ENCODE measurements at places on chromosomes 13 and 19.

- H3K4me1 ChIP-seq = peaks cover 36% of the 10 kb centered on the region
- no peaks in the 10 kb centered on the region for H3K36me3 ChIP-seq
- DNase-seq = peak; percentile 67
- no peak overlapping the region for H3K4me3 ChIP-seq
Observed at GRCh38 chr19:38049105-38049649, 142.2 kb downstream of the SIPA1L3 start.

DNA sequence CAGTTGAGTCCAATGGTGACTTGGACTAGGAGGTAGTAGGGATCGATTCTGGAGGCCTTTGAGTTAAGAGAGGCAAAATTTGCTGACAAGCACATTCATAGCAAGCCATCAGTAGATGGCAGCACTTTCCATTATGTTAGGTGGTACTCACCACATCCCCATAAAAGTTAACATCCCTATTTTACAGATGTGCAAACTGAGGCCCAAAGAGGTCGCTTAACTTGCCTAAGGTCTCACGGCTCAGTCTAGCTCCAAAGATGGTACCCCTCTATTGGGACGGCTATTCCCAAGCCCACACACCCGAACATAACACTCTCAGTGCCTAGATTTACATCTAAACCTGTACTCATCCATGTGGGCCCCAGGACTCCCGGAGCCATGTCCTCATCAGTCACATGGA, 21.5 kb upstream of the FOSB start:
- no peak overlapping the region for H3K27ac ChIP-seq
- peaks cover 20% of the 10 kb centered on the region for H3K4me1 ChIP-seq
- no peaks in the 10 kb centered on the region for H3K36me3 ChIP-seq

DNA sequence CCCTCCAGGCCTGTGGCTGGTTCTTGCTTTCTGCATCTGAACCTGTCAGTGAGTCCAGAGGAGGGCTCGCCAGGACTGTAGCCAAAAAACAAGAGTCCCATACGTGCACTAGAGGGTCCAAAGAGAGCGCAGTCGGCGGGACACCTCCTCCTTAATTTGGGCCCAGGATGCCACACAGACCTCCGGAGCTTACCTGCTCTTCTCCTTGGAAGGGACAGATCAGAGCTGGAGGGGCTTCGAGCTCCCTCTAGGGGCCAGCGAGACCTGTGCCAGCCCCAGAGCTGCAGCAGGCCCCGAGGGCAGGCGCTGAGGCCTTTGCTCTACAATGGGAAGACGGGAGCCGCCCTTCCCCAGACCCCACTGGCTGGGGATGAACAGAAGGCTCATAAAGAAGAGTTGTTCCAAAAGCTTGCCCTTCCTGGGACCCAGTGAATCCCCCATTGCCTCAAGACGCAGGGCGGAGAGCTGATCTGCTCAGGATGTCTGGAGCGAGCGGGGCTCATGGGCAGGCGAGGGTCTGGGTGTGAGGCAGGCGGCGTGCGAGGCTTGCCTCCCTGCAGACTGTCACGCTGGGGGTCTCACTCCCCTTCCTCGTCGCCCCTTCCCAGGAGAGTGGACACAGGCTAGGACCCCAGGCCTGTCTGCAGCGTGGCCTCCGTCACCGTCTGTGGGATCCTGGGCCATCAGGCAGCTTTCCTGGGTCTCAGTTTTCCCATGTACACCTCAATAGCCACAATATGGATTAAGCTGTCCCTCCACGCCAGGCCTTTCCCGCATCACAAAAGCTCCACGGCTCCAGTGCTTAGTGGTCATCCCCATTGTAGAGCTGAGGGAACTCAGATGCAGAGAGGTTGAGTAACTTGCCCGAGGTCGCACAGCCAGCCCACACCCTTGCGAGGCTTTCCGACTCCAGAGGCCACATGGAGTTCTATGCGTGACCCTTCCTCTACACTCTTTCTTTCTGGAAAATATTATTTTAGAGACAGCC, 46.9 kb upstream of the VSTM2B start:
- H3K27ac ChIP-seq = no peak overlapping the region
- H3K4me3 ChIP-seq = no peak overlapping the region

DNA sequence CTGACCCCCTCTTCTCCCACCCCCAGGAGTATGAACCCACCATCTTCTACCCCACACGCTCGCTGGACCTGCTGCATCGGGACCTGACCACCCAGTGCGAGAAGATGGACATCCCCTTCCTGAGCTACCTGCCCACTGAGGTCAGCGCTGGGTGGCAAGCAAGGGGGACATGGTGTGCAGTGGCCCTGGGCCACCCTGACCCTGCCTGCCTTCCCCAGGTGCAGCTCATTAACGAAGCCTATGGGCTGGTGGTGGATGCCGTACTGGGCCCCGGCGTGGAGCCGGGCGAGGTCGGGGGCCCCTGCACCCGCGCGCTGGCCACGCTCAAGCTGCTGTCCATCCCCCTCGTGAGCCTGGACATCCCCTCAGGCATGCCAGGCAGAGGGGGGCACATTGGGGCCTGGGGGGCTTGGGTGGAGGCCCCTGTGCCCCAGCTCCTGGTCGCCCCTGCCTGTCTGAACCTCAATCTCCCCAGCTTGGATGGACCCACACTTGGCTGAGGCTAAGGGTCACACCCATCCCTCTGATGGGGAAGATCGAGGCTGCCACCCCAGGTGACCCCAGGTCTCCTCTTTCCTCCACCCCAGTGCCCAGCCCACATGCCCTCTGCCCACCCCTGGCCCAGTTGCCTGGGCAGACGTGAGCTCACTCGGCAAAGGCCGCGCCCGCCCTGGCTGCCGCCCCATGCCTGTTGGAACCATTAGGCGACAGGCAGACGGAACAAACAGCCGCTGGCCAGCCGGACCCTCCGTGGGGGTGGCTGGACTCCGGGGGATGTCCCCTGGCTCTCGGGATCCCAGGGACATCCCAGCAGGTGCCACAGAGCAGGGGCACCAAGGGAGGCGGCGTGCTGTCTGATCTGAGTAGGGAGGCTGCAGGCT, 2.5 kb upstream of the CILP2 start:
- H3K4me1 ChIP-seq = peaks cover 8% of the 10 kb centered on the region
- H3K4me3 ChIP-seq = no peak overlapping the region
- no peak overlapping the region for H3K27ac ChIP-seq
- no peaks in the 10 kb centered on the region for H3K27me3 ChIP-seq
- DNase-seq = no peak

GRCh38 chr19:43811837-43812236, 9.6 kb upstream of the LYPD5 start:
- DNase-seq = no peak
- H3K36me3 ChIP-seq = no peaks in the 10 kb centered on the region
- no peak overlapping the region for H3K4me3 ChIP-seq
- H3K27ac ChIP-seq = no peak overlapping the region
- no peaks in the 10 kb centered on the region for H3K27me3 ChIP-seq
- H3K4me1 ChIP-seq = no peaks in the 10 kb centered on the region

- no peak overlapping the region for H3K27ac ChIP-seq
- DNase-seq = peak; percentile 41
- H3K36me3 ChIP-seq = no peaks in the 10 kb centered on the region
- no peak overlapping the region for H3K4me3 ChIP-seq
Observed at GRCh38 chr13:30738526-30739236, 3.3 kb downstream of the ALOX5AP start.

DNA sequence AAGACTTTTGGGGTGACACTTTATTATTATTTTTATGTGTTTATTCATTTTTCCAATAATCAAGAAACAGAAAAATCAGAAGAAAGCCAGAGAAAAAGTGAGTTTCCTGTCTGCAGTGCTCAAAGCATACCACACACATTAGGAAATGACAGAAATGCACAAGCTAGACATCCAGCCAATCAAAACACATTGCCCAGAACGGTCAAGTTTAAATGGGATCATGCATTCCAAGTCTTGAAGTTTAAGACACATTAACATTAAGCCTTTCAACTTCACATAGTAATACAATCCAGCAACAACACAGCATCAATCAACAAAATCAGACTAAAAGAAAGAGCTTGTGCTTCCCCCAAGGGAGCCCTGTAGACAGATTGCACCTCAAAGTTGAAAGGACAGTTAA, 28.7 kb upstream of the MEDAG start:
- DNase-seq = no peak
- no peaks in the 10 kb centered on the region for H3K36me3 ChIP-seq
- H3K27ac ChIP-seq = no peak overlapping the region
- peaks cover 5% of the 10 kb centered on the region for H3K27me3 ChIP-seq

DNA sequence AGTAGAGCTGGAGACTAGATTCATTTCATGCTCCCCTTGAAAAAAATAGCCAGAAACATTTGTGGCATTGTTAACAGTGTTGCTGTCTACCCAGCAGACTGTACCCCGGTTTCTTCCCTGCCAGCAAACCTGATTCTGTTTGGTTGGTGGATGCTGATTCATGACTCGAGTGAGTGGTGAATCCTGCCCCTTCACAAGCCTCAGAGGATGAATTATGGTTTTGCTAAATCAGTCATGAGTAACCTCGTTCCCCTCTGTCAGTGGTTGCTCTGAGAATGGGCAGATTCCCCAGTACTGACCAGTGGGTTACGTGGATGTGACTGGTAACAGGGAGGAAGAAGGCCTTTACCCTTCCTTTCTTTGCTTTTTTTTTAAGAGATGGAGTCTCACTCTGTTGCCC, 10.1 kb downstream of the NLRP12 start:
- H3K36me3 ChIP-seq = no peaks in the 10 kb centered on the region
- DNase-seq = no peak
- no peak overlapping the region for H3K27ac ChIP-seq
- H3K4me1 ChIP-seq = no peaks in the 10 kb centered on the region
- no peaks in the 10 kb centered on the region for H3K27me3 ChIP-seq

- H3K4me1 ChIP-seq = no peaks in the 10 kb centered on the region
- no peak for DNase-seq
- no peak overlapping the region for H3K4me3 ChIP-seq
- peaks cover 28% of the 10 kb centered on the region for H3K27me3 ChIP-seq
- H3K36me3 ChIP-seq = no peaks in the 10 kb centered on the region
Observed at GRCh38 chr13:20173116-20173746, 12.4 kb upstream of the GJA3 start.

- H3K4me1 ChIP-seq = no peaks in the 10 kb centered on the region
- H3K36me3 ChIP-seq = no peaks in the 10 kb centered on the region
- H3K27ac ChIP-seq = no peak overlapping the region
- no peaks in the 10 kb centered on the region for H3K27me3 ChIP-seq
Observed at GRCh38 chr13:75647126-75647784, 11.1 kb downstream of the LMO7 start.

DNA sequence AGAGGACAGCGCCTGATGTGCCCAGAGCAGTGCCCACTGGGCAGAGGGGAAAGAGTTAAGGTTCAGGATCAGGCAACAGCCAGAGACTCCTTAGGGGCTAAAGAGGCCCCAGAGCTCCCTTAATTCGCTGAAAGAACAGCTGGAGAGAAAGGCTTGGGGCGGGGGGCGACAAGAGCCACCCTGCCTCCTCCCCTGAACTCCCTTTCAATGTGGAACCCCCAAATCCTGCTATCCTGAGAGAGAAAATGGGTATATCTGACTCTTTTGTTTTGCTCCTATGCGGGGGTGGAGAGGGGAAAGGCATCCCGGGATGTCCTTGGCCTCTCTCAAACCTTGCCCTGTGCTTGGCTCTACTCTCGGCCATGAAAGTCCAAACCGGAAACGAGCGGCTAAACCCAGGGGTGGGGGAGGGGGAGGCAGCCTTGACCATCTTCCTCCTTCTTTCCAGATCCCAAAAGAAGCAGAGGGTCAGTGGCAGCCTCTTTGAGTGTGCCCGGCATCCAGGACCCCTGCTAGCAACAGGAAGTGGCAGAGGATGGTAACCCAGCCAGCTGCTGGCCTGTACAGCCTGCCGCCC, 4.7 kb downstream of the PRKACA start:
- H3K4me3 ChIP-seq = no peak overlapping the region
- peaks cover 6% of the 10 kb centered on the region for H3K36me3 ChIP-seq
- peaks cover 18% of the 10 kb centered on the region for H3K4me1 ChIP-seq
- no peak for DNase-seq

DNA sequence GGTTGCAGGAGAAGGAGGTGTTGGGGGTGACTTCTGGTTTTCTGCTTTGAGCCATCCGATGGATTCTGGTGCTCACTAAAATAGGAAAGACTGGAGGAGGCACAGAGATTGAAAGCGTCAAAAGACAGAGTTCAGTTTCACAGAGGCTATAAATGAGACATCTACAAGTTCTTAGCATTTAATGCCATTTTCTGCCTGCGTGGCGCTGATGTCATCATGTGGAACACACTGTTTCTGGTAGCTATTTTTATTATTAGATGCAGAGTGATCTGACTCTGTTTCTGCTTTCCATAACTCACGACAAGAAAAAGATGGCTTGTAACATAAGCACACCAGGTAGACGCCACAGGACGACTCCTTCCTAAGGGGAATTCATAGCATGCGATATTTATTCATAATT, 3.3 kb upstream of the SLC39A3 start:
- no peaks in the 10 kb centered on the region for H3K27me3 ChIP-seq
- no peak for DNase-seq
- no peak overlapping the region for H3K27ac ChIP-seq
- H3K4me1 ChIP-seq = peaks cover 14% of the 10 kb centered on the region
- no peak overlapping the region for H3K4me3 ChIP-seq
- peaks cover 3% of the 10 kb centered on the region for H3K36me3 ChIP-seq

- H3K27me3 ChIP-seq = no peaks in the 10 kb centered on the region
- H3K4me3 ChIP-seq = no peak overlapping the region
- H3K4me1 ChIP-seq = no peaks in the 10 kb centered on the region
- H3K27ac ChIP-seq = no peak overlapping the region
- no peak for DNase-seq
Observed at GRCh38 chr13:81800433-81800832, 1459.5 kb upstream of the SPRY2 start.

- no peaks in the 10 kb centered on the region for H3K36me3 ChIP-seq
- H3K27ac ChIP-seq = no peak within 1 kb of the TSS
- no peaks in the 10 kb centered on the region for H3K4me1 ChIP-seq
- peaks cover 33% of the 10 kb centered on the region for H3K27me3 ChIP-seq
- H3K4me3 ChIP-seq = no peak within 1 kb of the TSS
Observed at GRCh38 chr13:46896341-46897137, at the start of gene HTR2A. HTR2A (minus strand) TSS chr13:46897053; CDS start chr13:46895906, 1,147 bp downstream.

DNA sequence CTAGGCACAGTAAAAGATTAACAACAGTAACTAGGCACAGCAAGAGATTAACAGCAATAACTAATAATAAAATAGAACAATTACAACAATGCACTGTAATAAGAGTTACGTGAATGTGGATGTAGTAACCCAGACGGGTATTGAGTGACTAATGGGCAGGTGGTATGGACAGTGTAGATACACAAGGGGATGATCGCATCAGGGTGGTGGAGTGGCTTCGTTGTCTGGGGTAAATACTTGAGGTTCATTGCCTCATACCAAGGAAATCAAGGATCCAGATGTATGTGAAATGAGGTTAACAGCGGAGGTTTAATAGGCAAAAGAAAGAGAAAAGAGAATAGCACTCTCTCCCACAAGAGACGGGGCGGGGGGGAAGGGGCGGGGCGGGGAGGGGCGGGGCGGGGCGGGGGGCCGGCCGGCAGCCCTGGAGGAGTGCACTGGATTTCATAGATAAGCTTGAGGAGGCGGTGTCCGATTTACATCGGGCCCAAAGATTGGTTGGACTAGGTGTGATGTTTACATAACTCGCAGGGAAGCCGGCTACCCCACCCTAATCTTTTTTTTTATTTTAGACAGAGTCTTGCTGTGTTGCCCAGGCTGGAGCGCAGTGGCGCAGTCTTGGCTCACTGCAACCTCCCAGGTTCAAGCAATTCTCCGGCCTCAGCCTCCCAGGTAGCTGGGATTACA, 106.3 kb downstream of the KCTD15 start:
- H3K36me3 ChIP-seq = no peaks in the 10 kb centered on the region
- H3K27me3 ChIP-seq = peaks cover 4% of the 10 kb centered on the region
- no peaks in the 10 kb centered on the region for H3K4me1 ChIP-seq
